ENCODE measurements at places on chromosomes 7 and 10.

- DNase-seq = no peak
These were observed 45.6 kb downstream of the CHCHD3 start for GRCh38 chr7:133036289-133036688.

- DNase-seq = peak; percentile 44
These were observed 161.5 kb downstream of the CREB5 start for GRCh38 chr7:28573651-28574301.

DNA sequence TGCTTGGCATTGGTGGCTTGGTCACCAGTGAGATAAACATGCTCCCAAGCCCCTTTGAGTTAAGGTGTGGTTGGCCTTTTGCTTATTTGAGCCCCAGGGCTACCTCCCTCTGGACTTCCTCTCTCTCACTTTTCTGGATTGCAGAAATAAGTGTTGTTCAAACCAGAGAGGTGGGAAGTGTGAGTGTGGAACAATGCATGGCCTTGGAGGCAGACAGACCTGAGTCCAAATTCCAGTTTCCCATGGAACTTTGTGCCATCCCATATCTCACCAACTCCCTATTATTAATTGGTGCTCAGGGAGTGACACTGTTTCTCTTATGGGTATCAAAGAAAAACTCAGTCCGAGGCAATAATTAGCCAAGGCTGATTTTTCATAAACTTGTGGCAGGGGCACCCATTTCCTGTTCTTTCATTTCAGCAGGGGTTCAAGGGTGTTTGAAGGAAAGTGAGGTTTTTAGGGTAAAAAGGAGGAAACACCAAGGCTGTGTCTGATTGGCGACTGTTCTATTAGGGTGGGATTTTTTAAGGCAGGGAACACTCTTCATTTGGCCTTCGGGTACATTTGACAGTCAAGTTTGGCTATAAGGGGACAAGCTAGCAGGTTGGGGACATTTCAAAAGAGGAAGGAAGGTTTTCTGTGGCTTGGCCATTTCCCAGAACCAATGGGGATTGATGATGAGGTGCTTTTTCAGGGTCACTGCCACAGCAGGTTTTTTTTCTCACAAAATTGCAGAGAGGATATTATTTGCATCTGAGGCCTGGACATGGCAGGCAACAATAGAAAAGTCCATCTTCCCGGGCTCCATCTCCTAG, 148.8 kb upstream of the NPY start:
- no peak for DNase-seq

GRCh38 chr10:24897326-24897926, 55.0 kb downstream of the PRTFDC1 start:
- DNase-seq = peak; percentile 45

DNA sequence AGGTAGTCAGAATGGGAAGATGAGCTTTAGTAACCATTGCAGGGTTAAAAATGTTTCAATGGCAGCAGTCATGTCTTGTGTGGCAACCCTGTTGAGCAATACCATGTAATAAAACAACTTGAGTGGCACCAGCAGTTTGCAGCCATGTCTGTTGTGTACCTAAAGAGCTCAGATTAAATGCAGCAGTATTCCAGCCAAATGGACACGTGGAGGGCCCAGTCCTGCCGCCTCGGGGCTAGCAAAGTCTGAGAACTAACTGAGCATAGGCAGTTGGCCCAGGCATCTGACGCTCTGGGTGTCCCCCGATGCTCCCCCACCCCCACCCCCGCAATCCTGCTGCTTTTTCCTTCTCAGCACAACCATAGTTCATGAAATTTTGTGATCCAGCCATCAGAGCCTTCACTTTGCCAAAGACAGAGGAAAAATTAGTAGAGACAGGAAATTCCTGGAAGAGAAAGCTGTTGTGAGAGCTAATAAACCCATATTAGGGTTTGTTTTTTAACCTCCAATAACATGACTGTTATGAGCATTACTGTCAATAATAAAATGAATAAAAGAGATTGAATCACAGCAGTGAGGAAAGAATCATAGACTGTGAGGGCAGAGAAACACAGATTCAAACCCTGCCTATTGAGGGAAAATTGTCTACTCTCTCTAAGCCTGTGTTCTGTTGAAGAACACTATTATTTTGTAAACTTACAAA, 220.6 kb upstream of the RHOBTB1 start:
- no peak for DNase-seq

GRCh38 chr10:130757821-130758489, 553.6 kb downstream of the TCERG1L start:
- DNase-seq = no peak

DNA sequence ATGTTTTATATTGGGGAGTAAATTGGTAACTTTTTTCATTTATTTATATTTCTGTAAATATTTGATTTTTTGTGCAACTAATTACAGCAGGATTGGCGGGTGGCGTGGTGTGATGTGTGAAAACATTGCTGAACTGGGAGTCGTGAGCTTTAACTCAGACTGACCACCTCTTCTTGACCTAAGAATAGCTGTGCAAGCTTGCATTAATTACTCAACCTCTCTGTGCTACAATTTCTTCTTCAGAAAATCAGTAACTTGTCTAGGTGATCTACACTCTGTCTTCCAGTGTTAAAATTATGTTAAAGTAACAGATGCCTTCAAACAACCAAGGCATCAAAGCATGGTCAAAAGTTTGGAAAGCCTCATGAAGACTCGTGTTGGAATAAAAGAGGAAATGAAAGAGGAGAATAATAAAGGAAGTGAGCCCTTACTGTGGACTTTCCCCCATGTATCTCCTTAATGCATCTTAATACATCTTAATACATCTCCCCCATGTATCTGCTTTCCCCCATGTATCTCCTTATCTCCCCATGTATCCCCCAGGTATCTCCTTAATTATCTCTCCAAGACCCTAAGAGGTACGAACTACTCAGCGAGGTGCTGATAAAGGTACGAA, 71.2 kb downstream of the SVIL start:
- no peak for DNase-seq

- DNase-seq = no peak
These were observed 62.5 kb upstream of the ATRNL1 start for GRCh38 chr10:115030483-115031200.
